ENCODE measurements at places on chromosomes 11 and 22.

GRCh38 chr11:32821917-32822560 lies 7.7 kb upstream of the PRRG4 start:
- H3K27me3 ChIP-seq, result no peaks in the 10 kb centered on the region
- DNase-seq, result no peak
- no peak overlapping the region for H3K27ac ChIP-seq
- H3K36me3 ChIP-seq, result no peaks in the 10 kb centered on the region
- H3K4me3 ChIP-seq, result no peak overlapping the region

GRCh38 chr11:33347490-33348125 lies 90.4 kb downstream of the HIPK3 start:
- H3K4me3 ChIP-seq, result no peak overlapping the region
- H3K36me3 ChIP-seq, result no peaks in the 10 kb centered on the region
- DNase-seq, result no peak
- no peak overlapping the region for H3K27ac ChIP-seq

- DNase-seq, result no peak
- no peaks in the 10 kb centered on the region for H3K4me1 ChIP-seq
- no peak overlapping the region for H3K27ac ChIP-seq
- H3K4me3 ChIP-seq, result no peak overlapping the region
These were observed 19.0 kb upstream of the STK33 start for GRCh38 chr11:8613036-8613435.

DNA sequence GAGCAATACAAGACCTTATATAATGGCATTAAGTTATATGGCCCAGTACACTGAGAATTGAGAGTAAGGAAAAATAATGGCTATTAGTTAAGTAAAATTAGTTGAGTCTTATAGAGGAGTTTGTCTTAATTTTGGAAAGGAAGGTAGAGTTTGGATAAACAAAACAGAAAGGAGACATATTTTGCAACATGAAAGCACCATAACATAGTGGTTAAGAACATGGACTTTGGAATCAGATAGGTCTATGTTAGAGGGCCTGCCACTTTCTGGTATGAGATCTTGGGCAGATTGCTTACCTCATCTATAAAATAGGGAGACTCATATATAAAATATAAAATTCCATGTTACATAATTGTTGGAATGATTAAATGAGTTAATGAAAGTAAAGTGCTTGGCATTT lies 68.9 kb downstream of the CSTPP1 start:
- DNase-seq, result no peak
- H3K27ac ChIP-seq, result peak overlapping the region; percentile 62
- no peaks in the 10 kb centered on the region for H3K27me3 ChIP-seq
- H3K4me1 ChIP-seq, result peaks cover 5% of the 10 kb centered on the region
- no peaks in the 10 kb centered on the region for H3K36me3 ChIP-seq

DNA sequence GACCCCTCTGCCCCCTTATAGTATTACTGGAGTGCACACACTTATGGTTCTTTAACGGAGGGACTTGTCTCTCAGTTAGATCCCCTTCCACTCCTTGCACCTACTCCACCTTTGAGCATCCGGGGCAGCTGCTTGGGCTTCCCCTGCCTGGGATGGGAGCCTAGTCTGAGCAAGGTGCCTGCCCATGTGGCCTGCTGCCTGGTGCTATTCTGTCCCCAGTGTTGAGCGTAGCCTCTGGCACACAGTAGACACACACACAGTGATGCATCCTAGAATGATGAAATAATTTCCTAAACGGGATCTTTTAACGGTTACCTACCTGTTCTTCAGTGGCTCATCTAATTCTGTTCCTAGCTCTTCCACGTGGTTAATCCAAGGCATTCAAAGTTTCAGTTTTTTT lies 22.4 kb downstream of the PPFIA1 start:
- H3K4me3 ChIP-seq, result no peak overlapping the region
- H3K4me1 ChIP-seq, result no peaks in the 10 kb centered on the region
- no peaks in the 10 kb centered on the region for H3K27me3 ChIP-seq
- DNase-seq, result peak; percentile 3
- no peaks in the 10 kb centered on the region for H3K36me3 ChIP-seq
- no peak overlapping the region for H3K27ac ChIP-seq

DNA sequence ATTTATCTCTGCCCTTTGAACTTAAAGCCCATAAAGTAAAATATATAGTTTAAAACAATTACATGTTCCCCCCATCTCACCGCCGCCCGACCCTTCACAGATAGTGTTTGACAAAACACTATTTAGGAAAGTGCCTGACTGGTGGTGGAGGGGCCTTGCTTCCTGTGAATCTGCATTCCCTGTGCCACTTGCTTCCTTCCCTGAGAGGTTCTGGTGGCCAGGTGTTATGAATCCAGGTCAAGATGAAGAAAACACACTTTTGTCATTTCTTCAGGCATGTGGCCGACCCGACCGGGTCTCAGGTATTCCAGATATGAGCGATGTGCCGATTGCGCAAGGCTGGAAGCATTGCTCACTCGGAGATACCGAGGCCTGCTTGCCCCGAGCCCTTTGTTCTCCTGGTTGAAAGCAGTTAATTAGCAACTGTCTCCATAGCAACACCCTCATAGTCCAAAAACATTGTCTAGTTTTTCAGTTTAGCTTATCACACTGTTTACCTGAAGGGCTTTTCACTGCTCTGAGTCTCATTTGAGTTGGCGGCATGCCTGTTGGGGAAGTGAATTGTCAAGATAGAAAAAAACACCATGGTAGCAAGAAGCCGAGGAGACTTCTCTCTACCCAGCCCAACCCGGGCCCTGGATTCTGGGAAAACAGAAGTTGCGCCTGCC lies 128.3 kb downstream of the TEAD1 start:
- DNase-seq, result peak; percentile 82
- H3K4me3 ChIP-seq, result no peak overlapping the region
- peaks cover 6% of the 10 kb centered on the region for H3K4me1 ChIP-seq
- H3K27me3 ChIP-seq, result no peaks in the 10 kb centered on the region

DNA sequence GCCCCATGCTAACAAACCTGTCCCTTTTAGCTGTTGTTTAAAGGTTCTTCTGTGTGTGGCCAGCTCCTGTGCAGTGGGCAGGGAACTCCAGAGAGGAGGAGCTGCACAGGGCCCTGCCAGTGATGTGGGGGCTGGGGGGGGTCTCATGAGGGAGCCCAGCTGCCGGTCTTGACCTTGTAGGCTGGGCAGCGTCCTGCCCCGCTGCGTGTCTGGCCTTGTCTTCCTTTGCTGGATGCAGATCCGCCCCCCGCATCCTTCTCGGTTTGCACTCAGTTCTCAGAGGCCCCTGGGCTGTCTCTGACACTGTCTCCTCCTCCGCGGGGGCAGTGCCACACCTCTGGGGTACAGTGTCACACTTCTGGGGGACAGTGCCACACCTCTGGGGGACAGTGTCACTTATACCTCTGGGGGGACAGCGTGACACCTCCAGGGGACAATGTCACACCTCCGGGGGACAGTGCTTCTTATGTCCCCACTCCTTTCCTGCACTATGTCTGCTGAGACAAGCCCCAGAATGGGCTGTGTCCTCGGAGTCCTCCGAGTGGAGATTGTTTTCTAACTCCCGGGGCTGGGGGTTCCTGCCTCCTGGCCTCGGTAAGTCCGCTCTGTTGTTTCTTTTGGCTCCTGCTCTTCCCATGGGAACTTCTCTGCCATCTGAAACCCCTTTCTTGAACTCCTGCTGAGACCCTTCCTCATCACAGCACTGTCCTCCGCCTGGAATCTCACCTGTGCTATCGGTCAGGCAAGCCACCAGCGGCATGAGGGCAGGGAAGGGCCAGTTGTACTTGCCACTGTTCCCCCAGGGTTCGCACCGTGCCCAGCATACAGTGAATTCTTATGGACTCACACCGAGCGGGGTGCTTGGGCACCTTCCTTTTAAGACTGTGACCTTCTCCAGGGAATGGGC lies 788.3 kb downstream of the TBC1D22A start:
- DNase-seq, result no peak
- H3K36me3 ChIP-seq, result no peaks in the 10 kb centered on the region
- no peak overlapping the region for H3K4me3 ChIP-seq
- H3K4me1 ChIP-seq, result no peaks in the 10 kb centered on the region
- H3K27me3 ChIP-seq, result no peaks in the 10 kb centered on the region
- no peak overlapping the region for H3K27ac ChIP-seq

DNA sequence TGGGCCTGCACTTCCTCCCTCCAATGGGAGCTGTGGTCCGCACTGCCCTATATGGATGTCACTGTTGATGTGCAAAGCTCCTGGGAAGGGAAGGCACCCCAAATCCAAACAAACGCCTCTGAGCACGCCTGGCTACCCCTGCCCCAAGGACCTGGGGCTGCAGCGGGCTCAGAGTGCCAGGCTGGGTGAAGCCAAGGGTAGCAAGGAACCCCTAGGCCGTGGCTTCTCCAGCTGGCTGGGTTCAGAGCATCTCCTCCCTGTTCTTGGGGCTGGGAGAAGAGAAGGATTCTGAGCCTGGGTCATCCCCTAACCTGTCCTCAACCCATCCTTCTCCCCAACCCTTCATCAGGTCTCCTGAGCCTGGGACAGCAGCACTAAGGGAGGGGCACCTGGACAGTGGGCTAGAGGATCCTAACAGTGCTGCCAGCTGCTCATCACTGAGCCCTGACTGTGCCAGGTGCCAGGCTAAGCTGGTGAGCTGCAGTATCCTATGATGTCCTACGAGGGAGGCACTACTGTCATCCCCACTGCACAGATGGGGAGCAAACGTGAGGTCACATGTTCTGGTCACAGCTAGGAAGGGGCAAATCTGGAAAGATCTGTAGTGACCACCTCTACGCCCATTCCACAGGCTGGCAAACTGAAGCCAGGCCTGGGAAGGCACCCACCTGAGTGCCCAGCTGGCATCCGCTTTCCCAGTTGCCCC lies 3.0 kb downstream of the SSTR3 start:
- no peak for DNase-seq
- H3K4me3 ChIP-seq, result no peak overlapping the region
- no peaks in the 10 kb centered on the region for H3K27me3 ChIP-seq
- H3K27ac ChIP-seq, result no peak overlapping the region
- no peaks in the 10 kb centered on the region for H3K36me3 ChIP-seq

GRCh38 chr11:62504158-62504973 lies 42.2 kb downstream of the AHNAK start:
- peak overlapping the region; percentile 20 for H3K27ac ChIP-seq
- H3K27me3 ChIP-seq, result no peaks in the 10 kb centered on the region
- peaks cover 4% of the 10 kb centered on the region for H3K4me1 ChIP-seq
- DNase-seq, result no peak

DNA sequence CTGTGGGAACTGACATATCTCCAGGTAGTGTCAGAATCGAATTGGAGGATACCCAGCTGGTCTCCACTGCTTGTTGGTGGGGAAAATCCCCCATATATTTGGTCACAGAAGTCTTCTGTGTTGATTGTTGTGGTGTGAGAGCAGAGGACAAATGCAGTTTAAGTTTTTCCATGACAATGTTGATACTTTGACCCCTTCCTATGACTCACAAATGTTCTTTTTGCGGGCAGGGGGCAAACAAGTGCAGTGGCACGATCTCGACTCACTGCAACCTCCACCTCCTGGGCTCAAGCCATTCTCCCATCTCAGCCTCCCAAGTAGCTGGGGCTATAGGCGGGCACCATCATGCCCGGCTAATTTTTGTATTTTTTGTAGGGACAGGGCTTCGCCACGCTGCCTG lies 7.4 kb upstream of the PATL1 start:
- no peaks in the 10 kb centered on the region for H3K27me3 ChIP-seq
- H3K27ac ChIP-seq, result no peak overlapping the region

DNA sequence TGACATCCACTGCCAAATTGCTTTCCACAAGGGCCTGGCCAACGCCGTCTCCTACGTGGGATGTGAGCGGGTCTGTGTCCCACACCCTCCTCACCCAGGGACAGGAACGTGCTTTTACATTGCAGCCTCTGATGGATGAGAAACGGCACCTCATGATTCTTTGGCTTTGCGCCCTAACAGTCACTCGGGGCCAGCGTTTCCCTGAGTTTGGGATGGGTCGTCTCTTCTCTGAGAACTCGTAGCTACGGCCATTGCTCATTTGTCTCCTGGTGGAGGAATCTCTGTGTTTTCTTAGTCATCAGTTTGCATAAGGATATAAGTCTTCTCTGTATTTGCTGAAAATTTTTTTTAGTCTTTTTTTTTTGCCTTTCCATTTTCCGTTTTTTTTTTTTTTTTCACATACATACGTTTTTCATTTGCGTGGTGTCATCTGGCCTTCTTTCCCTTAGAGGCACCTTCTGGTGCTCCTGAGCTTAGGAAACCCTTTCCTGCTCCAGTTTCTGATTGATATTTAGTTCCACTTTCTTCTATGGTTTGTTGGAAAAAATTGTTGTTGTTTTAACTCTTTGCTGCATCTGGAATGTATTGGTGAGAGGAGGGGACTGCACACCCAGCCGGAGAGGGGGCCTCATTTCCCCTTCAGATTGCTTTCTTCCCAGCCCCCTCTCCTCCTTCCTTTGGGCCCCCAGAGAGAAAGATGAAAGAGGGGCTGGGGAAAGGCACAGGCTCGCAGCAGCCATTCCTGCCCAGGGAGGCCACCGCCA lies 12.0 kb downstream of the TNNT3 start:
- H3K27ac ChIP-seq, result peak overlapping the region; percentile 74
- no peak overlapping the region for H3K4me3 ChIP-seq
- H3K36me3 ChIP-seq, result no peaks in the 10 kb centered on the region
- peaks cover 4% of the 10 kb centered on the region for H3K4me1 ChIP-seq

- H3K4me1 ChIP-seq, result no peaks in the 10 kb centered on the region
- no peak overlapping the region for H3K27ac ChIP-seq
- H3K27me3 ChIP-seq, result no peaks in the 10 kb centered on the region
These were observed 499.8 kb upstream of the CHORDC1 start for GRCh38 chr11:90722552-90723190.

- H3K4me1 ChIP-seq, result no peaks in the 10 kb centered on the region
- no peaks in the 10 kb centered on the region for H3K36me3 ChIP-seq
- H3K27me3 ChIP-seq, result no peaks in the 10 kb centered on the region
- H3K27ac ChIP-seq, result no peak overlapping the region
These were observed 1.4 kb downstream of the SGSM1 start for GRCh38 chr22:24807284-24807950.

- no peaks in the 10 kb centered on the region for H3K27me3 ChIP-seq
- no peaks in the 10 kb centered on the region for H3K4me1 ChIP-seq
- H3K4me3 ChIP-seq, result no peak overlapping the region
- no peaks in the 10 kb centered on the region for H3K36me3 ChIP-seq
- DNase-seq, result no peak
These were observed 72.9 kb upstream of the HORMAD2 start for GRCh38 chr22:30007361-30007760.

- H3K4me1 ChIP-seq, result no peaks in the 10 kb centered on the region
- H3K27ac ChIP-seq, result no peak overlapping the region
- no peak overlapping the region for H3K4me3 ChIP-seq
These were observed 6.7 kb downstream of the DENND6B start for GRCh38 chr22:50320116-50320515.

GRCh38 chr11:78954261-78954660 lies 379.6 kb upstream of the NARS2 start:
- H3K27ac ChIP-seq, result no peak overlapping the region
- H3K27me3 ChIP-seq, result no peaks in the 10 kb centered on the region
- H3K36me3 ChIP-seq, result no peaks in the 10 kb centered on the region
- no peaks in the 10 kb centered on the region for H3K4me1 ChIP-seq

All from uterus (tissue), 4 donors.